ENCODE measurements at places on chromosomes 13 and 19. TPM values are rescaled to one million over a fixed set of nuclear protein-coding genes. Genes with fewer than 3 reads are reported as not detected.
A peak's percentile ranks its signal among the peaks of the same experiment; 100 is the strongest.

Gene ZNF235
- total RNA-seq = 4.6 TPM

DNA sequence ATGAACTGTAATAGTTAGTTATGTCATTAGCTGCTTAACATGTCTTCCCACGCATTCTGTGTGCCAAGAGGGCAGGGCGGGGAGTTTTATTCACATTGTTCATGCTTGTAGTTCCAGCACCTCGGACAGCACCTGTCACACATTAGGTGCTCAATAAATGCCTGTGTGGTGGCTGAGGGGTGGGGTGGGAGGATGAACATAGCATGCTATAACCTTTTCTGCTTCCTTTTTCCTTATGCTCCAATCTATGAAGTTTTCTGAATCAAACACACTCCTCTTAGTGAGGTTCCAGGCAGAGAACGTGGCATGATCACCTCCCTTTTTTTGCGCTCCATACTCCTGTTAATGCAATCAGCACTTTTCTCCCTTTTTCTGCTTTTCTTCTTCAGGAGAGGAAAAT lies 15.8 kb upstream of the PTPRS start:
- DNase-seq = no peak
- H3K4me1 ChIP-seq = no peaks in the 10 kb centered on the region
- no peaks in the 10 kb centered on the region for H3K36me3 ChIP-seq

- no peak overlapping the region for H3K4me3 ChIP-seq
- H3K27me3 ChIP-seq = no peaks in the 10 kb centered on the region
- peak overlapping the region; percentile 52 for H3K27ac ChIP-seq
- peaks cover 28% of the 10 kb centered on the region for H3K36me3 ChIP-seq
These were observed 9.3 kb downstream of the RPS9 start for GRCh38 chr19:54209811-54210494.

Gene B3GNT3
- total RNA-seq = 0.70 TPM

GRCh38 chr13:44389876-44390275 lies 16.3 kb downstream of the SERP2 start:
- peaks cover 22% of the 10 kb centered on the region for H3K4me1 ChIP-seq
- H3K27ac ChIP-seq = no peak overlapping the region
- H3K36me3 ChIP-seq = no peaks in the 10 kb centered on the region
- no peaks in the 10 kb centered on the region for H3K27me3 ChIP-seq

DNA sequence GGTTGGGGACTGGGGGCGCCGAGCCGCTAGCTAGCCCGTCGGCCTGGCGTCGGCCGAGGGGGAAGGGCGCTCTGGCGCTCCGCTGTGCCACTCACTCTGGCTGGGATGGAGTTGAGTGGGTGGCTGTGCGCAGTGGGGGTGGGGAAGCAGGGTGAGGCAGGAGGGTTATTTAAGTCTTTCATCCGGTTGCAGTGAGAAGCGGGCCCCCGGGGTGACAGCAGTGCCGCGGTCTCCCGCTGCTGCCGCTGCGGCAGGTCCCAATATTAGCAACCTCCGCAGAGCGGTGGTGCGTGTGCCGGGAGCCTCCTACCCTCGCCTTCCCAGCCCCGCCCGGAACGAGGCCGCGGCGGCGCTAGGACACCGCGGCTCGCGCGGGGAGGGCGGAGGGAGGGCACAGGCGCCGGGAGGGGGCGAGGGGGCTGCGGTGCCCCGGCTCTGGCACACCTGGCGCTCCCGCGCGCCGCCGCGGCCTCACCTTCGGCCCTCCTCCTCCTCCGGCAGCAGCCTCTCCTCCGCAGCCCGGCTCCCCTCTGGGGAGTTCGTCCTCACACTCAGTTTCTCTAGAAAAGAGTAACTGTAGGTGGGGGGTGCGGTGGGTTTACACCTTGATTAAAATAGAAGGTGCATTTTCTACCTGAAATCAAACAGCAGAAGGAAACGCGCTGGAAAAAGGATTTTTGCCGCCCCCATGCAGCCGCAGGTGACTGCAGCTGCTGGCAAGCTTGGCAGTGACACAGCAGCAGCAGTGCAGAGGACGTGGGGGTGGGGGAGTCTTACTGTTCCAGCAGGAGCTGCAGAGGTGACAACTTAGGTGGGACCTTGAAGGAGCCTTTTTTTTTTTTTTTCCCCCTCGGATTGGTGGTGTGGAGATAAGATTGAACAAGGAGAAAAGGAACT lies 4.5 kb downstream of the FGF9 start:
- H3K27me3 ChIP-seq = peaks cover 65% of the 10 kb centered on the region
- peak overlapping the region; percentile 71 for H3K4me3 ChIP-seq
- peak; percentile 74 for DNase-seq
- H3K4me1 ChIP-seq = peaks cover 4% of the 10 kb centered on the region
